ENCODE measurements at places on chromosomes 11 and 22.

DNA sequence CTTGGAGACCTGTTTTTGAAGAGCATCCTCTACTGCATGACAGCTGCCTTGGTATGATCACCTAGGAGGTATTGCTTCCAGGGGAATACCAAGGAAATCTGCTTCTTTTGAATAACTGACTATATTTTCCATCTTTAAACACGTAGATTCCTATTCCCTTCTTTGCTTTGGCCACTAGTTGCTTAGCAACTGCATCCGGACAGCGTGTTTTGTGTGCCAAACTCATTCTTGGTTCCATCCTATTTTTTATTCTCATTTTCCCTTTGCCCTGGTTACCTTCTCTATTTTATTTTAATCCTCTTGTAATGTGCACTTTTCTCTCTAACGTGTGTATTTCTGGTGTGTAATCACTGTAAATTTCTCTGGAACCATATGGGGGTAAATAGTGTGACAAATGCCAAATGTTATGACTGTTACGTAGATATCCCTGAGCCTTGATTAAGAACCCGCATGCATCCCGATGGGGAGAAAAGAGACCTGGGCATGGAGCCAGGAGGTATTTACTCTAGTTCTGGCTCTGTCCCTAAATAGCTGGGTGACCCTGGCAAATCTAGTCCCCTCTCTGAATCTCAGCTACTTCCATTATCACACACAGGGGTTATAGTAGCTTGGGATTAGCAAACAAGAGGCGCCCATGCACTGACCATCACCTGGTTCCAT, 241.7 kb downstream of the MIAT start:
- DNase-seq = no peak

- no peak for DNase-seq
These were observed 415.3 kb downstream of the CTTN start for GRCh38 chr11:70813651-70814050.

GRCh38 chr22:36985211-36985889, 33.9 kb downstream of the TST start:
- no peak for DNase-seq

GRCh38 chr11:12439615-12440014, 62.2 kb downstream of the PARVA start:
- DNase-seq = no peak

DNA sequence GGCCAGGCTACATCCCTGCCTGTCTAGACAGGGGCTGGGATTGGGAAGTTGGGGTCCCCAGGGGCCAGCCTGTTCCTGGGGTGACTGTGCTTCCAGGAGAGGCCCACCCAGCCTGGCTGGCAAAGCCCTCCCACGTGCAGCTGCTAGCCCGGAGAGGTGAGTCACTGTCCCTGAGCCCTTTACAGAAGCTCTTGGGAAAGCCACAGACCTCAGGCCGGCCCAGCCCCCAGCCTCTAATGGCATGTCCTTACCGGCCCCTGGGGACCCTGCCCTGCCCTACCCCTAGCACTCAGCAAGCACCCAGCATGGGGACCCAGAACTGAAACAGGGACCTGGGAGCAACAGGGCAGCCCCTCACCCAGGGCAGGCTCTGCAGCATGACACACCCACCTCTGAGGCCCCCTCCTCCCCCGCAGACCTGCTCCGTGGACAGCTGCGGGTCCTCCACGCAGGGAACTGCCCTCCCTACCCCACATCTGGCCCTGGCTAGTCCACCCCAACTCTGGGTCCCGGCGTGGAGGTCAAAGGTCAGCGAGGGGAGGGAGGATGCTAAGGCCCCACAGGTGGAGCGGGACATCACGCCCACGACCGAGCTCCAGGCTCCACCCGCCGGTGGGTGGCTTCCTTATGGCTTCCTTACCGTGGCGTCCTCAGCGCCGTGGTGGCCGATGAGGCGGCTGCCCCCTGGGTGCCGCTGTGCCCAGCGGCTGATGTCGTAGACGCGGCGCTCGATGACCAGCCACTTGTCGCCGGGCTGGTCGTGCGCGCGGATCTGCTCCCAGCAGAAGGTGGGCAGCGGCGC, 615 bp downstream of the FADS3 start:
- DNase-seq = peak; percentile 17

GRCh38 chr22:41229730-41230400, 10.9 kb downstream of the CHADL start:
- DNase-seq = no peak

GRCh38 chr11:61718621-61719302, 33.7 kb upstream of the MYRF start:
- DNase-seq = no peak

GRCh38 chr11:106958517-106959248, 59.6 kb downstream of the GUCY1A2 start:
- DNase-seq = no peak

- no peak for DNase-seq
These were observed 150.0 kb downstream of the DBX1 start for GRCh38 chr11:20010156-20010850.

DNA sequence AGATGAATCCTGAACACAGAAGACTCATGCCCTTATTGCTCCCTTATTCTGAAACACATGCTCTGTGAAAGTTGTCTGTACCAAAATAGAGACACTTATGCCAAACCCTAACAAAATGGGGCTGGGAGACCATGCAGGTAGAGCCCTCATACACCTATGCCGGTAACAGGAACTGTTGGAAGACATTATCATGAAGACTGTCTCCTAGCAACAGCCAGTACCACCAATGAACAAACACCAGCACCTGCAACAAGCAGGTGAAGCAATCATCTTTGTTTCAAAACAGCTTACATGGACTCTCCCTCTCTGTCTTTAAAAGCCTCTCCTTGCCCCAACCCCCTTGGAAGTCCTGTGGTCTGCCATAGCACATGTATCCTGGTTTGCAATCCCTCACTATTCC, 17.2 kb downstream of the SLC5A4 start:
- no peak for DNase-seq

DNA sequence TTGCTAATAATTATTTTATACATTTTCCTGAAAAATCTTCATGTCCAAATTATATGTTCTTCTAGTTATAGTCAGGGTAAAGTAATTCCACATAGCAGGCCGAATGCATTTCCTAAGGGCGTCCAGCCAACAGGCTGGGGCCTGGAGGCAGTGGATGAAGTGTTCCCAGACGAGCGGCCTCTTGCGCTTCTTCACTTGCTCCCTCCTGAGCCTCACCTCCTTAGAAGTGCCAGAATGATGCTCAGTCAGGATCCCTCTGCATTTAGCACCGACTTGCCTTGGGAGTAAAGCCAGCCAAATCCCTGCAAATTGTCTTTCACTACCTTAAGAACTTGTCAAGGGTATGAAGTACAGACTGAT, 1.5 kb downstream of the OLFML1 start:
- no peak for DNase-seq

GRCh38 chr11:65773784-65774411, 6.9 kb downstream of the AP5B1 start:
- DNase-seq = no peak

Measured in T-helper 9 cell (primary cell).